Stimulated activated CD4-positive, alpha-beta T cell treated with anti-CD3 and anti-CD28 coated beads, Interleukin-15, amount 100 ng/mL, for 1 hour (primary cell): ENCODE measurements at places on chromosomes 11 and 22.

- DNase-seq, result no peak
Measured at GRCh38 chr11:66115638-66116301, 45.7 kb downstream of the PACS1 start.

- no peak for DNase-seq
Measured at GRCh38 chr22:18032455-18033101, 8.2 kb upstream of the MICAL3 start.

DNA sequence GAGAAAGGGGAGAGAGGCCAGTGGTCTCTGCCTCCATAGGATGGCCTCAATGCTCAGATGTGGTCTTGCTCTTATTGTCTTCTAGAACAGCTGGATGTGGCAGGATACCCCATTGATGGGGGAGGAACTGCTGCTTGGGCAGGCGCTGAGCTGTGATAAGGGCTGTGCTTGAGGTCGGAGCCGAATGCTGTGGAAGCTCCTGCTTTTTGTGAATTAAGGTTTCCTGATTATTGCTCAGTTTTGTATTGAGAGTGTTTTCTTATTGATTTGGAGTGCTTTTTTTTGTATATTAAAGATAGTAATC is 57.2 kb downstream of the CABIN1 start:
- no peak for DNase-seq

GRCh38 chr11:26651916-26652315 is 69.9 kb downstream of the SLC5A12 start:
- no peak for DNase-seq

- DNase-seq, result no peak
Measured at GRCh38 chr11:119676461-119677020, 52.5 kb downstream of the NECTIN1 start.

DNA sequence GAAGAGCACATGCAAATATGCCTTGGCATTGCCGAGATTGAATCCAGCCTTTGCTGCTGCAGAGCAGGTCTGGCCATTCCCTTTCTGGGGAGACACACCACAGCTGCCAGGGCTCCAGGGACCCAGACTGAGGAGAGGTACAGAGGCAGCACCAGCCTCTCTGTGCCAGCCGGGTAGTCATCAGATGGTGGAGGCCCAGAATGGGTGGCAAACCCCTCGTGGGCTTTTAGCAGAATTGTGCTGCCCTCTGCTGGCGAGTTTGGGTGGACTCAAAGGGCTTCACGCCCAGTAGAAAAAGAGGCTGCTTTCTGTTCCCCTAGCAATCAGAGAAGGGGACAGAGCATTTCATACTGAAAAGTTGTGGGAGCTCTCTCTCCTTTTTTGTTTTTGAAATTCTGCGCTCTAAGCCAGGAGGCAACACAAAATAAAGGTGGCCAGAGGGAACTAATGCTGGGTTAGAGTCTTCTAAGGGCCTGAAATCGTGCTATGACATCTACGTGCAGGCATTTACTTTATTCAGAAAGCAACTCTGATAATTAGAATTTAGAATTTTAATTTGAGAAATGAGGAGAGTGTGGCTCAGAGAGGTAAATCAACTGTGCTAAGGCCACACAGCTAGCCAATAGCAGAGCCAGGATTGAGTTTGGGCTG is 158.8 kb upstream of the NAV2 start:
- DNase-seq, result peak; percentile 28
